ENCODE measurements at places on chromosomes 4 and X. TPM values are rescaled to one million over a fixed set of nuclear protein-coding genes. Genes with fewer than 3 reads are reported as not detected.

The DDX53 gene
- not detected for total RNA-seq

The TBX22 gene
- not detected for total RNA-seq

The HMGB3 gene
- 17.6 TPM for total RNA-seq

The EXOC1L gene
- not detected for total RNA-seq

The BANK1 gene
- 6.6 TPM for total RNA-seq

The GABRG1 gene
- total RNA-seq = not detected

The OPN1MW gene
- total RNA-seq = not detected

The VSIG4 gene
- 296 TPM for total RNA-seq

The RAB28 gene
- total RNA-seq = 17.6 TPM

The CRMP1 gene
- total RNA-seq = 0.30 TPM

The MAGEA2 gene
- total RNA-seq = not detected

The MYOZ2 gene
- not detected for total RNA-seq

GRCh38 chr4:20248155-20248558 lies 3.5 kb upstream of the SLIT2 start:
- DNase-seq = peak; percentile 24

- peak; percentile 60 for DNase-seq
Measured at GRCh38 chr4:119041951-119042560, 93.6 kb upstream of the MYOZ2 start.

- DNase-seq = no peak
Measured at GRCh38 chrX:153549807-153550206, 32.4 kb downstream of the ATP2B3 start.

DNA sequence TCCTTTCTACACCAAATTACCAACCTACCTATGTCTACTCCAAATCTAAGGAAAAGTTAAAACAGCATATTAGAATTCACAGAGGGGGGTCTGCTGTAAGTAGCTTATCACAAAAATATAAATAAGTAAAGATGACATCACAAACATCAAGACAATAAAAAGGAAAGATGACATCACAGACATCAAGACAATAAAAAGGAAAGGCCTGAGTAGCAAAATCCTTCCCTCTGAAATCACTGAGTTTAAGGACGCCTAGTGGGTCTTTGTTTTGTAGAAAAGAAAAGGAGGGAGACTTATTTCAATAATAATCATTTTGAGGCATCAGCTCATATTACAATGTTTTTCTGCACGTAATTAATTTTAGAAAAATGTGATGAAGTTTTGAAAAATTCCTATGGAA lies 707.0 kb upstream of the GRID2 start:
- no peak for DNase-seq

DNA sequence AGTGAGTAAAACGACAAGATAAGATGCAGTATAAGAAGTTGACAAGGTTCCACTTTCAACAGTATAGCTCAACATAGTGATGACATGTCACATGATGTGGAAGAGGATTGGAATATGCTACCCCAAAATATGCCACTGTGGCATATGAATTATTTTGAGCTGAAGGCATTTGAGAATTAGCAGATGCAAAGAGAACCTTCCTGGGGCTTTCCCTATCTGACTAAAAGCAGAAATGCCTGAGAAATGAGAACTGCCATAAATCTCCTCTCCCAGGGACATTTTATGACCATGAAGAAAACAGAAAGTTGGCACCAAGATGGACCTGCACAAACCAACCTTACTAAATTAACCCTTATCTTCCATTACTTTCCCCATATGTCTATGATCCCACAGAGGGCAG lies 24.8 kb downstream of the CDKN2AIP start:
- no peak for DNase-seq

DNA sequence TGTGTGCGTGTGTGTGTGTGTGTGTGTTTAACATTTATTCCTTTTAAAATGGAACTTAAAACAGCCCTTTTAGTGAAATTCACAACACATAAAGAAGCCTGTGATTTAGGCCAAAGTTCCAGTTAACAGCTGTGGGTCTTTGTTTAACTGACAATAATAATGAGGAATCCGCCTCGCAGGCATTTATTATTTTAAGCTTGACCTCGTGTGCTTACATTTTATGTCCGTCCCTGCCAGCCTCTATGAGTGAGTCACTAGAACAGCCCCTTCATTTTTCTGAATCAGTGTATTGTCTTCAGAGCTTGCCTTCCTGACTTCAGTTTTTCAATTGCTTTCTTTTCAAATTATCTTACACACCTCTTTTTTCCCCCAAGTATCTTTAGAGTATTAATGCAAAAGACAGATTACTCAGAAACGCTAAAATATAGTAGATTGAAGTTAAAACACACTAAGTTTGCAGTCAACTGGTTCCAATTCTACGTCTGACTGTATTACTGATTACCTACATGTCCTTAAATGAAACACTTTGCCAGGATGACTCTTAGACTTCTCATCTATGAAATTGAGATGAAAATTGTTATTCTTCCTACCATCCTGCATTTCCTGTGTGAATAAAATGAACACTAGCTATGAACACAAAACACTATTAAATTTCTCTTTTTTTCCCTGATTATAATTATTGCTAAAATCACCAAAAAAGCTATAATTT lies 319.6 kb upstream of the HS3ST1 start:
- DNase-seq = peak; percentile 57

- no peak for DNase-seq
Measured at GRCh38 chr4:20109391-20109790, 142.3 kb upstream of the SLIT2 start.

DNA sequence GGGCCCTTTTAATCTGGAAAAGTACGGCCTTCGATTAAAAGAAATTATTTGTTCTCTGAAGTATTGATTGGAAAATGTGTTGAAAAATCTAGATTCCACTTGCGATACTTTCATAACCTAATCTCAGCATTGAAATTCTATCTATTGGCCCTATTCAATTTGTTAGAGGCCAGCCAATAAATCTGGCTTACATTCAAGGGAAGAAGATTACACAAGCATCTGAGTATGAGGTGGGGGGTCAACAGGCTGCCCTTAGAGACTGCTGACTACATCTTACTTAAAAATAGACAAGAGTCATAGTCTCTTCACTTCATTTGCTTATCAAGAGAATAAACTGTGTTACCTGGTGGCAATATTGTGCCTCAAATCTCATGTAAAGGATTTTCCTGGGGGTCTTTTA lies 248.0 kb upstream of the KCNIP4 start:
- DNase-seq = no peak

DNA sequence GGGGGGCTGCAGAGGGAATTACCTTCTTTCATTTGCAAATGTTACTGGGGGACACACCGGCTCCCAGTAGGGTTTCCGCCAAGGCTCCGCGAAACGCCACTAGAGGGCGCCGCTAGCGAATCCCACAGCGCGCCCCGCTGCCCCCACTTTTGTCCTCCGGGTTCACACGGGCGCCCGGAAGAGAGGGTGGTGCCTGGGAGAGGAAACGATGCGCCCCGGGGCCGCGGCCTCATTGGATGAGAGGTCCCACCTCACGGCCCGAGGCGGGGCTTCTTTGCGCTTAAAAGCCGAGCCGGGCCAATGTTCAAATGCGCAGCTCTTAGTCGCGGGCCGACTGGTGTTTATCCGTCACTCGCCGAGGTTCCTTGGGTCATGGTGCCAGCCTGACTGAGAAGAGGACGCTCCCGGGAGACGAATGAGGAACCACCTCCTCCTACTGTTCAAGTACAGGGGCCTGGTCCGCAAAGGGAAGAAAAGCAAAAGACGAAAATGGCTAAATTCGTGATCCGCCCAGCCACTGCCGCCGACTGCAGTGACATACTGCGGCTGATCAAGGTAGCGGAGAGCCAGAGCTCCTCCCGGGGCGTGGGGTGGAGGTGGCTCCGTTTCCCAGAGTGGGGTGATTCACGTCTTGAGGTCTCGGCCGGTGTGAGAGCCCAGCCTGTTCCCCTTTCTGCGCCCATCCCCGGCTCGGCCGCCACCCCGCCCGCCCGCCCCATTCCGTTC lies at the start of gene SAT1:
Gene SAT1, plus strand, starts transcription at position 311 of the 726 bp plus-strand sequence. Its CDS starts 179 bp downstream, at position 490.
- DNase-seq = peak; percentile 97

GRCh38 chrX:11185861-11186260 lies 74.7 kb downstream of the HCCS start:
- DNase-seq = no peak

DNA sequence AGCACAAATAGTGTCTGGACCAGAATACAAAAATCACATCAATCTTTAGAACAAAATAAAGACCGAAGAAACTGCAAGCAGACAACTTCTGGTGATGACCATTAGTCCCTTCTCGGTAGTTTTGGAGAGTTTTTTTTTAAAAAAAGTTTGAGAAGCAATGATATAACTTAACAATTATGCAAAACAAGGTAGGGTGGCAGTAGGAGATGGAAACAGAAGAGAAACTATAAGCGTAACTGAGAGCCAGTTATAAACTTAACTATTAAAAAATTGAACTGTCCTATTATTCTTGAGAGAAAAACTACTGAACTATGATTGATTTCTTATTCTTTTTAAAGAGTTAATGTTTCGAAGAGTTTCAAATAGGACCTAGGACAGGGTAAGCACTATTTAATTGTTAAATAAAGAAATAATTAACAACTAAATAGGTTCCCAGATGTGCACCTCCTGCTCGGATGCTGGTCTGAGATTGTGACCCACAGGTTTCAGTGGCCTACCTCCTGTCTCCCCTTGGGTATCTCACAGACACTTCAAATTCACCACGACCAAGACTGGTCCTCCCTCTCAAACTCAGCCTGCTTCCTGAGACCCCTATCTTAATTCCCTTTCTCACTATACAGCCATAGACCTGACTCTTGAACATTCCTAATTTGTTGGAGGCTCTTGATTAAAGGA lies 81.3 kb downstream of the LEF1 start:
- DNase-seq = no peak

GRCh38 chrX:19162851-19163250 lies 40.6 kb upstream of the ADGRG2 start:
- no peak for DNase-seq

DNA sequence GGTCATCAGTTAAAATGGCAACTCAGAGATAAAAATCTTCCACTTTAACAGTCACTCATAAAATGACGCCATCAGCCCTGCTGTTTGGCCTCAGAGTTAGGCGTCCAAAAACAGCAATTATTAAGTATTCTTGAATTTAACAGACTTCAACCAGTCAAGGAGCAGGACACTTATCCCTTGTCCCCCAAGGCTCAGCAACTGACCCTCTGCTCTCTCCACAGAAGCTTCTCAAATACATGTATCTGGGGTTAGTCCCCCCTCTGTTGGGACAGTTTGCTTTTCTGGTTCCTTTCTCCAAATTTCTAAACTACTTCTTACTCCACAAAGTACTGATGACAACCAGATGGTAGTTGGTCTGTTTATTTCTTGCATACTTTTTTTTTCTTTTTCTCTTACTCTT lies 54.4 kb downstream of the SOD3 start:
- no peak for DNase-seq

- no peak for DNase-seq
Measured at GRCh38 chrX:46788902-46789301, 30.0 kb upstream of the SLC9A7 start.

DNA sequence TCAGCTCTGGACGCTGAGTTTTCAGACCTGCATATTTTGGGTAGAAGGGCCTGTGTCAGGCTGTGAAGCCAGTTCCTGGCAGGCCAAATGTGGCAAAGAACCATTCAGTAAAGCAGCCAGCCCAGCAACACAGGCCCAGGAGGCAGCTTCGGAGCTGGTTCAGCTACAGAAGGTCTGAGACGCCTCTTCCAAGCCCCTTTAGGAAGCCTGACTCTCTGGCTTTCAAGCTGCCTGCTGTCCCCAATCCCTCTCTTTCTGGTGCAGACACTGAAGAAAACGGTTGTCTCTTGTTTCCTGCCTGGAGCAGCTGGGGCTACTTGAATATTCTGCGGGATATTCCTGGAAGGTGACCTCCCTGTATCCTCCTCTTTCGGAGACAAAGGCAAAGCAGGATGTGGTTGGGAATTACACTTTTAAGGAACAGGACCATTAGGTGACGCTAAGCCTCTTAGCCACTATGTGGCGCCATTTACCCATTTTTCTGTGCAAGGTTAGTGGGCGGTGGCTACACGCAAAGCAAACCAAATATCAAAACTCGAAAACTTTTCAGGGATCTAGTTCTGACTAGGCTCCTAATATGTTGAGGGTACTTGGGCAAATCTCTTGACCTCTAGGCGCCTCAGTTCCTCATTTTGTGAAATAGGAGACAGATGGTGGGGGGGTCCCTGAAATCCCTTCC lies 47.2 kb upstream of the LAS1L start:
- peak; percentile 61 for DNase-seq

- DNase-seq = peak; percentile 33
Measured at GRCh38 chrX:150504397-150505182, 63.8 kb upstream of the MTM1 start.

All from adrenal gland (tissue), 19 donors.